NCI-H2081 (cell line): ENCODE measurements at places on chromosomes 2 and 18.

DNA sequence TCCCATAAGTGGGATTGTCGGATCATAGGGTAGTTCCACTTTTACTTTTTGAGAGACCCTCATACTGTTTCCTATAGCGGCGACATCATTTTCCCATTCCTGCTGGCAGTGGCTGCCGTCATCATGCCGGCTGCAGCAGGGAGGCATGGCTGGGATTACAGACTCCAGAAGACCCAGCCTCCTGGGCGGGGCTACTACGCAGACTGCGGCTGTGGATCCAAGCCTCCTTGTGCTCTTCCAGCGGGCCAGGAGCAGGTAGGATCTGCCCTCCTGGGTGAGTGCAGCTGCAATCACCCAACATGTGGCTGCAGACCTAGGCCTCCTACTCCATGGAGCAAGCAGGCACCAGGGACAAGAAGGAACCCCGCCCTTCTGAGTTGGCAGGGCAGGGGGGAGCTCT is 359.2 kb downstream of the GALR1 start:
- DNase-seq: no peak

- DNase-seq: peak; percentile 64
These were observed at the start of gene TGFBRAP1 for GRCh38 chr2:105329561-105330495. TSS of gene TGFBRAP1 (minus strand) at chr2:105329735. CDS start at chr2:105308301, 21,434 bp downstream.

DNA sequence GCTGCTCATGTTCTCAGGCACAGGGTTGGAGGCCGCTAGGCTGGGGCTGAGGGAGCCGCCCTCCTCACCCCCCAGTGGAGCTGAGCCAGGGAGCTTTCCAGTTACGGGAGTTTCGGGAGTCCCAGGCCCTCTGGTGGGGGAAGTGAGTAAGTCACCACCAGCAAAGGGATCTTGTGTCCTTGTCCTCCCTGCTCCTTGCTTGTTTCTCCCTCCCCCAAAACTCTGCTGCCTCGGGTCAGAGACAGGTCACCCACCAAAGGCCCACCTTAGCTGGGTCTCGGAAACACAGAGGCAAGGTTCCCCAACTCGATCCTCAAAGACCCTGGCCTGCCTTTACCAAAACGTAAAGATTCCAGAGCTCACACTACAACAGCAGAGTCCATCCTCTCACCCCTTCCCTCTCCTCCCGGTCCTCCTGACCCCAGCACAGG is 60.5 kb upstream of the POMC start:
- peak; percentile 81 for DNase-seq

- DNase-seq: no peak
These were observed 70.8 kb downstream of the OXER1 start for GRCh38 chr2:42693013-42693615.

DNA sequence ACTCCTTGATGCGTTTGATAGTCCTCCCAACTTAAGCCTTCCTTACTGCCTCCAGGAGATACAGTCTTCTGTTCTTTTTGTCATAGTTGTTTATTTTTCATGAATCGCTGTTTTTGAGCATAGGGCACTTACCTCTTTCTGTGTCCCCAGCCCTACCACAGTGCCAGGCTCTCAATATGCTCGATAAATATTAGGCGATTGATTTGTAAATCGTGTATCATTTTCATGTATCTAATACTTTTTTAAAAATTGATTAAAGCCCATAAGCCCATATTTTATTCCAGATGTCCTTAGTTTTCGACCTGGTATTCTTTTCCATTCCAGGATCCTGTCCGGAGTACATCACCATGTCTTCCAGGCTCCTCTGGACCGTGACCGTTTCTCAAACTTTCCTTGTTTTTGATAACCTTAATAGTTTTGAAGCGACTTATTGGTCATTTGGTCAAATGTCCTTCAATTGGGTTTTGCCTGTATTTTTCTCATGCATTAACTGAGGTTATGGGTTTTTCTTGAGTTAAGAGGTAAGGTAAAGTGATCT is 444 bp upstream of the MMADHC start:
- no peak for DNase-seq
